ENCODE measurements at places on chromosomes 16 and 17. TPM values are rescaled to one million over a fixed set of nuclear protein-coding genes. Genes with fewer than 3 reads are reported as not detected.

MPO gene
- 0.09 TPM for total RNA-seq

GHDC gene
- 4.1 TPM for total RNA-seq

NAGS gene
- total RNA-seq, result 2.2 TPM

RHOT1 gene
- 32.8 TPM for total RNA-seq

TBC1D26 gene
- total RNA-seq, result under 0.01 TPM

DEXI gene
- 43.3 TPM for total RNA-seq

KAT8 gene
- total RNA-seq, result 46.5 TPM

GAN gene
- 3.5 TPM for total RNA-seq
